Activated CD8-positive, alpha-beta T cell treated with anti-CD3 and anti-CD28 coated beads for 36 hours (primary cell): ENCODE measurements at places on chromosomes 6 and 20. TPM values are rescaled to one million over a fixed set of nuclear protein-coding genes. Genes with fewer than 3 reads are reported as not detected.

The ULBP2 gene
- total RNA-seq: 0.38 TPM

The SMIM13 gene
- 7.7 TPM for total RNA-seq

DNA sequence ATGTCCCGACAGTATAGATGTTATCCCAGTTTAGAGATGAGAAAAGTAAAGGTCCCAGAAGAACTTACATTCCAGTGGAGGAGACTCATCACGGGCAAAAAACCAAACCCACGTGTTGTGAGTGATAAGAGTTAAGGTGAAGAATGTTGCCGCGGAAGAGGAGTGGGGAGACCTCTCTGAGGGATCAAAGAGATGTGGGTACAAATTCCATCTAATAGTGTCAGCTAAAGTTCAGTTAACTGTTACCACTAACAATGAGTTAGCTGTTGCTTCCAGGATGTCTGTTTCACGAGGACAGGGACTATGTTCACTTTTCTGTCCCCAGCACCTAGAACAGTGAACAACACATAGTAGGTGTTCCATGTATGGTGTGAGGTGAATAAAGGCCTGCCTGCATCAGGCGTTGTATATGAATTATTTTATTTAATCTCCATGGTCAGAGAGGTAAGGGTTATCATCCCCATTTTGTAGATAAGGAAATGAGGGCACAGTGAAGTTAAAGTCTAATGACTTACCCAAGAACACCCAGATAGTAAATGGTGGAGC, 39.8 kb upstream of the RSPO4 start:
- H3K4me1 ChIP-seq: no peaks in the 10 kb centered on the region
- no peaks in the 10 kb centered on the region for H3K27me3 ChIP-seq
- H3K27ac ChIP-seq: no peak overlapping the region

DNA sequence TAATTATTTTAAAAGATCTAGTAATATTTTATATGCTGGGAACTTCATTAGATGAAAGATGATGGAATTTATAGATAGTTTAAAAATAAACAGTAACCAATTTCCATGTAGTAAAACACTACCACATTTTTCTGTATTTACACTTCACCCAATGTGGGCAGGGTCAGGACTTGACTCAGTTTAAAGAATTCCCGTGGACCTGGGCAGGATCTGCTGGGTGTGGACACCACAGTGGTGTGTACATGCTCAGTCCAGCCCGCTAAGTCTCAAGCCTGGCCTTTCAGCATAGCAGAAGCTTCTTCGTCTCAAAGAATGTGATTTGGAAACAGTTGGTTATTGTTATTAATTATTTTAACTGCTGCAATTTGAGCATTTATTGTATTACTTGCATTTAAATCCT, 364.2 kb downstream of the SYNE1 start:
- H3K27me3 ChIP-seq: no peaks in the 10 kb centered on the region
- DNase-seq: no peak
- H3K36me3 ChIP-seq: peaks cover 2% of the 10 kb centered on the region
- no peak overlapping the region for H3K4me3 ChIP-seq
- no peak overlapping the region for H3K27ac ChIP-seq

DNA sequence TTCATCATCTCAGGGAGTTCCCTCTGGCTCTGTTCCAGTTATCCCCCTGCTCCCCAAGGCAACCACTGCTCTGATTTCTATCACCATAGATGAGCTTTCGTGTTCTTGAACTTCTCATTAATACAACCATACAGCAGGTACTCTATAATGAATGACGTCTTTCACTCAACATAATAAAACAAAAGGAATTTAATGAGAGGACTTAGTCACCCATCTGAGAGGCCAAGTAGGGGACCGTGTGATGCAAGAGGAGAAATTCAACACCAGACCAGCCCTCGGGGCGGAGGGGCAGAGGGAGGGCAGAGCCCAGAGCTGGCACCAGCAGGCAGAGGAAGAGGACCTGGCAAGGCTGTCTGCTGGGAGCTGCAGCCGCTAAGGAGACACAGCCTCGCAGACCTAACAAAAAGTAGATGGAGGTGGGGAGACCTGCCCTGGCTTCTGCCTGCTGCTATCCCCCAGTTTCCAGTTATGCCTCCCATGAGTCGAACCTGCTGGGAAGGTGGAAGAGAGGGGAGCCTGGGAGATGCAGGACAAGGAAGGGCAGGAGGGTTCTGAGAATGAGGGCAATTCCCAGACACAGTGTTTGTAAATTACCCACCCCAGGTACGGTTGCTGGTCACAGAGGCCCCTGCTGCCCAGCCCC, 13.8 kb downstream of the CCN5 start:
- no peaks in the 10 kb centered on the region for H3K36me3 ChIP-seq
- no peak for DNase-seq
- H3K27ac ChIP-seq: no peak overlapping the region
- H3K4me3 ChIP-seq: no peak overlapping the region

GRCh38 chr6:163301726-163302635, 112.5 kb upstream of the QKI start:
- peaks cover 2% of the 10 kb centered on the region for H3K27me3 ChIP-seq
- no peak for DNase-seq
- H3K27ac ChIP-seq: no peak overlapping the region
- H3K4me1 ChIP-seq: no peaks in the 10 kb centered on the region
- no peaks in the 10 kb centered on the region for H3K36me3 ChIP-seq

- H3K27me3 ChIP-seq: no peaks in the 10 kb centered on the region
- H3K36me3 ChIP-seq: peaks cover 7% of the 10 kb centered on the region
- H3K4me1 ChIP-seq: peaks cover 30% of the 10 kb centered on the region
- H3K27ac ChIP-seq: no peak overlapping the region
- H3K4me3 ChIP-seq: no peak overlapping the region
Observed at GRCh38 chr6:2035046-2035445, 210.4 kb downstream of the GMDS start.

DNA sequence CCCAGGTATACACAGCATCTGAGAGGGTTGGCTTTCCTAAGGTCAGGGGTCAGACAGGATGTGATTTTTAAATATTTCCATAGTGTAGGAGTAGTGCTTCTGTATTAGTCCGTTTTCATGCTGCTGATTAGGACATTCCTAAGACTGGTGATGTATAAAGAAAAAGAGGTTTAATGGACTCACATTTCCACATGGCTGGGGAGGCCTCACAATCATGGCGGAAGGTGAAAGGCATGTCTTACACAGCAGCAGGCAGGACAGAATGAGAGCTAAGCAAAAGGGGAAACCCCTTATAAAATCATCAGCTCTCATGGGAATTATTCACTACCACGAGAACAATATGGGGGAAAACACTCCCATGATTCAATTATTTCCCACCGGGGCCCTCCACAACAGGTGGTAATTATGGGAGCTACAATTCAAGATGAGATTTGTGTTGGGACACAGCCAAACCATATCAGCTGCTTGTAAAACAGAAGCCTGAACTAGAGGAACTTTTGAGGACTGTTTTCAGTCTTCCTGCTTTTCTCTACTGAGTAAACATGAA, 91.0 kb upstream of the MEI4 start:
- no peak overlapping the region for H3K27ac ChIP-seq
- no peaks in the 10 kb centered on the region for H3K27me3 ChIP-seq
- no peaks in the 10 kb centered on the region for H3K36me3 ChIP-seq
- no peak overlapping the region for H3K4me3 ChIP-seq

DNA sequence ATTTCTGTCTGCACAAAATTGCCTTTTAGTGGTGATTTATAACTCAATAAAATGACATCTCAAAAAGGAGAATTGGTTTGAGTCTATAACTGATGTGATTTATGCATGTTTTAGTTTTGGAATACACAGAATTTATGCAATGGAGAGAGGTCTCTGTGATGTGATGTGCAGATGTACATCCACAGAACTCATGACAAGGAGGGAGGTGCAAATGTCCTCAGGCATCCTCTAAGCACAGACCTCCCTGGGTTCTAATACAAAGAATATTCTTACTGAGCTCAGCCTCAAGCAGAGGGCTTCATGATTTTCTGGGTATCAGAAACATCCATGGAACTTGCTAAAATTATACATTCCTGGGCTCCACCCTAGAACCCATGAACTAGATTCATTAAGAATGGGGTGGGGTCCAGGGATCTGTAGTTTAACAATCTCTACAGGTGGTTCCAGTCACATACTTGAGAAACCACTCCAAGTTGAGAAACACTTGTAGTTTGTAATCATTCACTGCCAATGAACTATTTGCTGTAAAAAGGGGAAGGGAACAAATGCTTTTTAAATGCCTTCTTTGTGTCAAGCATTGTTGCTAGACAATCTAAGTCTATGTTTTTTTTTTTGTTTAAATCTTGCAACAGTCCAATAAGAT, 60.2 kb upstream of the NEDD9 start:
- peaks cover 74% of the 10 kb centered on the region for H3K36me3 ChIP-seq
- no peak for DNase-seq
- H3K4me1 ChIP-seq: peaks cover 22% of the 10 kb centered on the region
- no peaks in the 10 kb centered on the region for H3K27me3 ChIP-seq
- H3K4me3 ChIP-seq: no peak overlapping the region
